CD4-positive, alpha-beta T cell treated with Interleukin-17A for 4 hours (primary cell): ENCODE measurements at places on chromosomes 5 and 9.

DNA sequence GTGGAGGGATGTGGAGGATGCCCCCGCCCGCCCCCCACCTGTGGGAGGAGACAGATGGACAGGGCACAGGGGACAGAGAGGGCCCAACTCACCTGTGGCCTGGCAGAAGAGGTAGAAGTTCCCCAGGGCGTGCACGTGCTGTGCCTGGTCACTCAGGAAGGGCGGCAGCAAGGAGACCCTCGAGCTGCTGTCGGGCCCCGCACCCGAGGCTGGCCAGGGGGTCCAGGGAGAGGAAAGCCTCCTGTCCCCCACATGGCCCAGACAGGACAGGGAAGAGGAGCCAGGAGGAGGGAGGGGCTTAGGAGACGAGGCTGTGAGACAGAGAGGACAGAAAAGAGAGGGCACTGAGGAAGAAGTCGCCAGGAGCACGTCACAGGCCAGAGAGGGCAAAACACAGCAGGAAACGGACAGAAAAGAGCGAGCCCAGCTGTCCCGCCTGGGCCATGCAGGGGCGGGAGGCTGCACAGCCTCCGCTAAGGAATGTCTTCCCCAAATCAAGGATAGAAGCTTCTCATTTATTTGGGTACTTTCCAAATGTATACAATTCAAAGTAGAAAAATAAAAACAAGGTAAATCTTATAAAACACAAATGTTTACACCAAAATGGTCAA is 58.5 kb downstream of the SECISBP2 start:
- DNase-seq: no peak

- DNase-seq: no peak
These were observed 34.1 kb upstream of the SLC6A19 start for GRCh38 chr5:1167361-1167727.

GRCh38 chr9:13264788-13265187 is 14.7 kb downstream of the MPDZ start:
- no peak for DNase-seq

DNA sequence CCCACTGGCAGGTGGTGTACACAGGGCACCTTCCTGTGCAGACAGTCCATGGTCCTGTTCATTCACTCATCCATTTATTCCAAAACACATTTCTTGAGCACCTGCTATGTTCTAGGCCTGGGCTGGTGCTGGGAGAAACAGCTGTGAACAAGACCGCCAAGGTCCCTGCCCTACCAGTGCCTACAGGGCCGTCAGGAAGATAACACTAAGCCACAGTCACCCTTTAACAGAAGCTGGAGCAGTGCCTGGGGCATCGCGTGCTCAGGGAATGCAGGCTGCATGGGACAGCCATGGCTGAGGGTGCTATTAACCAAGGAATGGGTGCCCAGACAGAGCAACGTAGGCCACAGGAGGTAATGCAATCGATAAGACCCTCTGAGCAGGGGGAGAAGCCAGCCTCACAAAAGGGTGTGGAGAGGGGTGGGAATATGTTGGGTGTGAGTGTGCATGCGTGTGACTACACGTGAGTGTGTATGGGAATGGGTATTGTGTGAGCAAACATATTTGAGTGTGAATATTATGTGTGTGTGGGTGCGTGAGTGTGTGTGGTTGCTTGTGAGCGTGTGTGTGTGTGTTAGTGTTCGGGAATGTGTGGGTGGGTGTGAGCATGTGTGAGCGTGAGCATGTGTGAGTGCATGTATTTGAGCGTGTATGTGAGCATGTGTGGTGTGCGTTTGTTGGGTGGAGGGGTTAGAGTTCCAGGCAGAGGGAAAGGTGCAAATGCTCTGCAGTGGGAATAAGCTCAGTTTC is 19.1 kb downstream of the DUSP1 start:
- DNase-seq: no peak

GRCh38 chr9:85042981-85043647 is 373.6 kb downstream of the NTRK2 start:
- no peak for DNase-seq

DNA sequence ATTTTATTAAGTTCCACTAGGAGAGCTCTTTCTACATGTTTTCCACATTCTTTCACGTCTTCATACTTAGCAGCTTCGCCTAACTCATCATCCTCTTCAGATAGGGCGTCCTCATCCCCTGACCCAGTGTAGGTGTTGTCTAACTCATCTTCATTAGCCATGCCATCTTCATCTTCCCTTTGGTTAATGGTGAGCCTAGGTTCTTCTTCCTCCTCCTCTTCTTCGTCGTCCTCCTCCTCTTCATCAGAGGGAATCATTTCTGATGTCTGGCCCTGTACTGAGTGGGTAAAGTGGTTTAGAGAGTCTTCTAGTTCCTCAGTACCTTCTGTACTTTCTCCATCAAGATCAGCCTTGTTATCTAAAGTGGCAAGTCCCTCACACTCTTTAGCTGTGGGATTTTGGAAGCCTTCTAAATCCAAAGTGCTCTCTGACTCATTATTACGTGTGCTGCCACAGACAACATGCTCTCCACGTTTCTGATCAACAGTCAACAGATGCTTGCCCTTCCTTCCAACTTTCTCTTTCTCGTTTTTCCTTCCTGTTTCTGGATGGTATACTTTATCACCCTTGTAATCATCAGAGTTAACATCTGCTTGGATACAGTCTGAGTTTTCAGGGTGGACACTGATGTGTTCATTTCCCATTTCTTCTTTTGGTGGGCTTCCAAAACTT is 31.1 kb downstream of the TUT7 start:
- no peak for DNase-seq

DNA sequence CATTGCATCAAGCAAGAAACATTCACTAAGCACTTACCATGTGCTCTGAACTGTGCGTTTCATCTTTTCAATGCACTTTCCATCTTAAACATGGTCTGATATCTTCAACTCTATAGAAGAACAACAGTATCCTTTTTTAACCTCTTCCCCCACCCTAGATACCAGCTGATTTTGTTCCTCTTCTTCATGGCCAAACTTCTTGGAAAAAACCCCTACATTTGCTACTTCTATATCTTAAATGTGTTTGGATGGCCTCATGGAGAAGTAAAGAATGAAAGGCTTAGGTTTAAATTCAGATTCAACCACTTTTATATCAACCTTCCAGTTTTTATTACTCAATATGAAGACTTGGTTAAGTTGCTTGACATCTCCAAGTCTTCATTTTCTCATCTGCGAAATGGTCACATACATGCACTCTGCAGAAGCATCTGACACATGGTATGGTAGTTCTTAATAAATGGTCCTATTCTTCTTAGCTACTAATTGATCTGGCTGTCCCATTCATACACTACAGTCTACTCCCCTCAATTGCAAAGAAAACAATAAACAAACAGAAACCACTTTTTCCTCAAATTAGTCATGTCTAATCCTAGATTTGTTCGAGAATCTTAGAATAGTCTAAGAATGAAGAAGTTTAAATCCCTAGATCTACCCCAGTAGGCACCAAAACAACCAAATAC is 59.4 kb downstream of the FYB1 start:
- DNase-seq: no peak

- no peak for DNase-seq
These were observed 399.1 kb downstream of the MAN2A1 start for GRCh38 chr5:110088676-110089436.

GRCh38 chr9:130541533-130541932 is 37.8 kb upstream of the FUBP3 start:
- DNase-seq: no peak

- no peak for DNase-seq
These were observed 52.4 kb downstream of the FSD1L start for GRCh38 chr9:105500108-105500766.

DNA sequence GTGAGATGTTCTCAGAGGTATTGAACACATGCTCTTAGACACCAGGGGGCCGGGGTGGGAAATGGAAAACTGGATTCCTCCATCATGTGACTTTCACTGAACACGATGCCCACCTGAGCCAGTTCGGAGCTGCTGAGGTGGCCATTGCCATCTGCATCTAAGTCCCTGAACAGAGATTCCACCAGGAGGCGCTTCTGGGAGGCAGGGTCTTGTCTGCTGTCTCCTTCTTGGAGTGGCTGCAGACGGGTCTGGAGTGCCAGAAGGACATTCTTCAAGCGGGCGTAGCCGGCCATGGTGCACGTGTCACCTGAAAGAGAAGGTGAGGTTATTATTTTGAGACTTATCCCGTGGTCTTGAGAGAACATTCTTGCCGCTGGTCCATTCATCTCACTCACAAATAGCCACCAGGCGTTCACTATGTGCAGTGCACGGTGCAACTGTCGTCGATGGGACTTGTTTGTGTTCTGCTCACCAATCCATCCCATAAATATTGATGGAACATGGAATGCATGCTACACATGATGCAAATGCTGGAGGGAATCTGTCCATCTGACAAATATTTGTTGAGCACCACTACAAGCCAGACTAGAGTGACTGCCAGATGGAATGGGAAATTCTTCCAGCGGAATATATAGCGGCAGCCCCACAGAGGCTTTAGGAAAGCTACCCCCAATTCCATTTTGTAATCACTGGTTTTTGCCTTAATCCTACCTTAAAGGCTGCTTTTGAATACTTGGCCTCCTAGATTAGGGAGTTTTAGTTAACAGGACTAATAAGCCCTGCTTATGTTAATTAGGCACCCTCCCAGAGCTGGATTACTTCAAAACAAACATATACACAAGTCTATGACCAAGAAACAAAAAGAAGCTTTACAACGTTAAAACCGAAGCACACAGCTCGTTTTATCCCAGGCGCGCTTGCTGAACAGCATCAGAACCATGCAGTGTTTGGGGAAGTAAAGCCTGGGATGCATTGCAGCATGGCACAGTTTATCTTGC is 264.8 kb downstream of the HSPA4 start:
- DNase-seq: no peak

GRCh38 chr5:34648840-34649158 is 7.3 kb upstream of the RAI14 start:
- DNase-seq: no peak

- DNase-seq: no peak
These were observed 127.3 kb upstream of the TUT7 start for GRCh38 chr9:86481466-86481865.

DNA sequence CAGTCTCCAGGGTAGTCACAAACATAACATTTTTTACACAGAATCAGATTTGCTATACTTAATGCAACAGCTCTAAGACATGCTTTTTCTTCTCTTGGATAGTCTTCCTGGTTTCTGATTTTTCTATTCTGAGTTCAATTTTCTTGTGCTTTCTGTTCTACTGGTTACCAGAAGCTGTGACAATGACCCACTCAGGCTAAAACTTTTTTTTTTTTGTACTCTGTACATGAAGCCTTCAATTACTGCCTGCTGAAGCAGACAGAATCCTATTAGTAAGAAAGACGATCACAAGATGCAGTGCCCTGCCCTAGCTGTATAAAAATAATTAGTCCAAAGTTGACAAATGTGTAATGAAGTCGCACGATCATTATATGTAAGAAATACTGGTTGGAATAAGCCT is 231.1 kb upstream of the TBCA start:
- DNase-seq: no peak

GRCh38 chr9:77512876-77513275 is 135.2 kb downstream of the GNA14 start:
- DNase-seq: no peak

DNA sequence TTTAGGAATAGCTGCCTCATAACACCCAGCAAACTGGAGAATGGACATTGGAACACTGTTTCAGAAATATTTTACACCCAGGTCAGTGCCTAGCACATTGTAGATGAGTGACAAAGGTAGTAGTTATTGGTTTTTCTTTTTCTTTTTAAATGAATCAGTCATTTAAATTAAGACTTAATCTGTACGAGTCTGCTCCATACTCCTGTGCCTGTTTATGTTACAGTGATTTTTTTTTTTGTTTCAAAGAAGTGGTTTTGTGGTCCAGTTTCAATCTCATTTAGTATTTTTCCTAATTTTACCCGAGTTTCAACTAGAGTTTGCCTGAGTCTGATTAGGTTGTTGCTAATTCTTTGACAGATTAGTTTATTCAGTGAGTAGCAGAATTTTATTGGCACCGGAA is 16.2 kb downstream of the LMNB1 start:
- DNase-seq: no peak

GRCh38 chr9:1604942-1605560 is 410.1 kb upstream of the SMARCA2 start:
- no peak for DNase-seq

DNA sequence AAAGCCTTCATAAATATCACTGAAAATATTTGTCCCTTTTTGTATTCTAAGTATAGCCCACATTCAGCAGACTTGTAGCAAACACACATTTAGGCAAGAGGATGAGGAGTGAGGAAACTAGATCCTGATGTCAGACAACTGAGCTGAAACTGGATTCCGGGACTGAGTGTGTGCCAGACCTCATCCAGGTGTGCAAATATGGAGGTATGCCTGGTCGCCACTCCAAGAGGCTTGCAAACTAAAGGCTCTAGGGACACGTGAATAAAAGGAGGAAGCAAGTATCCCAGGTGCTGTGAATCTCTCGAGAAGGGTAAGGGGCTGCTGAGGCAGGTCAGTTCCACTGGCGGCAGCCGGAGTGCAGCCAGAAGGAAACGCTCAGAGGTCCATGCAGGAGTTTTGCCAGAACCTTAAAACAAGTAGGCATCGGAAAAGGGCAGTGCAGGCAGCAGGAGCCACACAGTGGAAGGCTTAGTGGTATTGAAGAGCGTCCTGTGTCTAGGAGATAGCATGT is 77.4 kb upstream of the ALDH1B1 start:
- DNase-seq: no peak

- DNase-seq: no peak
These were observed 43.9 kb downstream of the PAM start for GRCh38 chr5:102799017-102799416.

DNA sequence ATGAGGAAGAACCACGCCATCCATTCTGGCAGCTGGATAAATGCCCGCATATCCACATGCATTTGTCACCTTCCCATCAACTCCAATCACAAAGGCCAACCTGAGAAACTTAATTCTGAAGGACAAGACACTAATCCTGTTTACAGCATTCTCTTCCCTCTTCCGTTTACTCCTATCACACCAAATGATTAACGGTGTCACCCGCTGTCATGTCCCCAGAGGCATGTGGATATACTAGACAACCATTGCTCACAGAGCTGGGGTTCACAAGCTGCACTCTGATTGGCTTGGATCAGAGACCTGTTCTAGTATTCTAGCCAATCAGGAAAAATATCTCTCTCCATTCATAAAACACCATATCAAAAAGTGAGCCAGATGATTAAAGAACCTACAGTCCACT is 3.6 kb downstream of the MACROH2A1 start:
- DNase-seq: no peak

DNA sequence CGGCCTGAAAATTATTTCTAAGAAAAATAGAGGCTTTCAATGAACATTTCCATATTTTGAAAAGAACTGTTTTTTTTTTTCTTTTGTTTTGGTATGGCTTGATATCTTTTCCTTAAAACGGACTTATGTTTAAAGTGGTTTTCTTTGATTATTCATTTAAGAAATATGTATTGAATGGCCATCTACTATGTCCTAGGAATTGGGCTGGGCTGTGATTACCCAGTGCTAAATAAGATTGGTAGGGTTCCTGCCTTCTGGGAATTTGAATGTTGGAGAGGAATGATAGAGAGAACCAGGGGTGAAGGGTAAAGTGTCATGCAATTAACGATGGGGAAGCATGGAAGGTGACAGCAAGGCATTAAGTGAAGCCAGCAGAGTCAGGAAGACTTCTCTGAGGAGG is 33.2 kb downstream of the TNFSF8 start:
- DNase-seq: no peak

- DNase-seq: no peak
These were observed 109.2 kb downstream of the RAPGEF6 start for GRCh38 chr5:131525805-131526204.

GRCh38 chr9:79664375-79664831 is 92.6 kb downstream of the TLE4 start:
- no peak for DNase-seq

GRCh38 chr5:375921-376798 is 54.6 kb downstream of the AHRR start:
- DNase-seq: no peak

GRCh38 chr5:116379306-116379705 is 195.3 kb downstream of the SEMA6A start:
- no peak for DNase-seq
